ENCODE measurements at places on chromosomes 16 and 17.
A peak's percentile ranks its signal among the peaks of the same experiment; 100 is the strongest.

DNA sequence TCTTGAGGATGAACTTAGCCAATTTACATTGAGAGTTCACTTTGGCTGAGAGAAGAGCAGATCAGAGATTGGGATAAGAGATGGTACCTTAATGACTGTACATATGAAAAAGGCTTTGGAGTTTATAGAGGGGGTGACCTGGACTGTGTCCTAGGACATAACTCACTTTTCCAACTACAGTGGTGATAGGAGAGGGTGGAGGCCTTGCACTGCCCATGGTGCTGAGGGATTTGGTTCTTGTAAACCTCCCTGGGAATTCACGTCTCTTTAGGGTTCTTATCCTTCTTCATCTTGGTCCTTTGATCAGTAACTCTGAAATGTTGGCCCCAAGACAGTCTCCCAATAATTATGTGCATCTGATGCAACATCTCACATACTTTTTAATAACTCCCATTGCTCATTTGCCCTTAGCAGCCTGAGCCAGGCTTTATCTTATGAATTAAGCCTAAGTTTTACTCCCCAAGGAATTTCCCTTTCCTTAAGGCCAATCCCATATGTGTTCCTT, at the start of gene OR4D1:
TSS of gene OR4D1 (plus strand) at position 455 of the 505 bp plus-strand sequence. CDS start 6,770 bp downstream, outside the sequence.
- DNase-seq: no peak

- DNase-seq: peak; percentile 5
These were observed 667.4 kb upstream of the SALL1 start for GRCh38 chr16:51818342-51818944.

GRCh38 chr17:36727577-36727976, 126.2 kb downstream of the MRM1 start:
- DNase-seq: no peak

- no peak for DNase-seq
These were observed 139.0 kb upstream of the TNRC6C start for GRCh38 chr17:77819497-77819896.

GRCh38 chr16:28131181-28131580, 67.7 kb upstream of the GSG1L start:
- no peak for DNase-seq

GRCh38 chr17:4500191-4500571, 1.5 kb downstream of the SPNS2 start:
- DNase-seq: no peak

DNA sequence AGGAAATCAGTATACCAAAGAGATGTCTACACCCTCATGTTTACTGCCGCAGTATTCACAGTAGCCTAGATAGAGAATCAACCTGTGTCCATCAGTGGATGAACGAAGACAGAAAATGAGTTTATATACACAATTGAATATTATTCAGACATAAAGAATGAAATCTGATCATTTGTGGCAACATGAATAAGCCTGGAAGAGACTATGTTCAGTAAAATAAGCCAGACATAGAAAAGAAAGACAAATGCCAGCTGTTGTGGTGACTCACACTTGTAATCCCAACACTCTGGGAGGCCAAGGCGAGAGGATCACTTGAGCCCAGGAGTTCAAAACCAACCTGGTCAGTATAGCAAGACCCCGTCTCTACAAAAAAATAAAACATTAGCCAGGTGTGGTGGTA, 16.1 kb downstream of the NUDT16L1 start:
- DNase-seq: no peak

- no peak for DNase-seq
These were observed 6.8 kb downstream of the ACD start for GRCh38 chr16:67653128-67653788.

- no peak for DNase-seq
These were observed 364.6 kb downstream of the GRIN2A start for GRCh38 chr16:9817586-9817985.

DNA sequence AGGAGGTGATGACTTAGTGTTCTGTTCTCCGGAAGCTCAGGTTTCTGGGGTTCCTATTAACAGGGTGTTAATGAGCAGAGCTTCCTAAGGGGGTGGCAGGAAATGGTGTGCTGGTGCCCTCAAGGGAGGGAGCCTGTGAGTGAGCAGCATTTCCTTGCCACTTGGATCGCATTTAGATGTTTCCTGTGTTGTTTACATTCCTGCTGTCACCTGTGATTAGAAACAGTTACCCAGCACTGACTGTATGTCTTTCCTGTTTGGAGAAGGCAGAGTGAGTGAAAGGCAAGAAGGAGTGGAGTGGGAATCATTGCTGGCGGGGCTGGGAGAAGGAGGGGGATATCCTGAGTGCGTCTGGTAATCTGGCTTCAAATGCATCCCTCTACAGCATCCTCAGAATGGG, 214.6 kb downstream of the CCDC182 start:
- DNase-seq: no peak

- DNase-seq: peak; percentile 70
These were observed 13.7 kb downstream of the MYO15B start for GRCh38 chr17:75601057-75601987.

DNA sequence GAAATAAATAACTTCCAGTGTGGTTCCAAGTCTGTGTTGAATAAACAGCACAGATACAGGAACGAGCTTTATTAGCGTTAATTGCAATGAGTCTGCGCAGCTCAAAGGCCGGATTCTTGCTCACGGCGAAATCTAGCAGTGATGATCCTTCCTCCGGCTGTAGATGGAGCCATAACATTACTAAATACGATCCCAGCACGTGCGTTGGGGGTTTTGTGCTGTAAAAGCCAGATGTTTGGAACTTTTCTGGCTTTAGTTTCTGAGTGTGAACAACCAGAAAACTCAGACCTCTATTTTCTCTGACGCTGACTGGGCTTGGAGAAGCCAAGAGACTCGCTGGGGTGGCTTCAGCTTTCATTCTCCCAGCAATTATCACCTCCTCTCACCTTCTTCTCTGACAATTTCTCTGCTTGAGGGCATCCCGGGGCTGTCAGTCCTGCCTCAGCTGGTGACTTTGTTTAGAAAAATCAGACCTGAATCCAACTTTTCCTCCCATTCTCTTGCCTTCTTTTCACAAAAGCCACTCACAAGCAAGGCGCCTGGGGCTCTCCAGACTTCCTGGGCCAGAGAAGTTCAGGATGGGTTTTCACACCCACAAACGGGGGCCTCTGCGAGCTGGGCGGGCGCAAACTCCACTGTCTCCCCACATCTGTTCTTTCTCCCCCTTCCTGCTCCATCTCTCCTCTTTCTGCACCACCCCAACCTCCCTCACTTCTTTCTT, 47.1 kb upstream of the AKTIP start:
- peak; percentile 71 for DNase-seq

GRCh38 chr17:48308581-48308980, 121.4 kb downstream of the SKAP1 start:
- no peak for DNase-seq

DNA sequence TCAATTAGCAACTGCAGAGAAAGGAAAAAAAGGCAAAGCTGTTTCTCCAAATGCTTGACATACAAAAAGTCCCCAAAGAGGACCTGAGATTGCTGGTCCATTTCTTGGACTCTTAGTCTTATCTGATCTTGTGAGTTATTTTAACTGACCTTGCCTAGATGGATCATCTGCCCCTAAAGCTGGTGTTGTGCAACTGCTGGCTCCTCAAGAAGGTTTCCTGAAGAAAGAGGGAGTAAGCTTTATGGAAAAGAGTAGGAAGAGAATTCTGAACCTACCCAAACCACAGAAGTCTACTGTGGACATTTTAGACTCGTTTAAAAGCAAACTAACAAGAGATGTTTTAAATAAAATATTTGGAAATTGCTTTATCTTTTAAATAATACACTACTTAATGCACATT, 140.0 kb upstream of the HS3ST3A1 start:
- no peak for DNase-seq

All from germinal center (tissue), 1 donor.